ENCODE measurements at places on chromosomes 12 and 14. TPM values are rescaled to one million over a fixed set of nuclear protein-coding genes. Genes with fewer than 3 reads are reported as not detected.

Gene AMDHD1
- 0.47 TPM for total RNA-seq

Gene SERPINA9
- not detected for total RNA-seq

Gene PLA2G1B
- not detected for total RNA-seq

Gene HCAR3
- 1.1 TPM for total RNA-seq

Gene CMA1
- total RNA-seq = not detected

Gene FAM90A1
- 0.09 TPM for total RNA-seq

Gene MYH7
- not detected for total RNA-seq

Gene OR4E2
- not detected for total RNA-seq

Gene MAP3K9
- 9.2 TPM for total RNA-seq

Gene CLEC4D
- not detected for total RNA-seq

Gene HPD
- not detected for total RNA-seq

Gene USP44
- total RNA-seq = 0.25 TPM

Gene NANOG
- total RNA-seq = 0.32 TPM

Gene TMEM116
- 12.0 TPM for total RNA-seq

Gene MYF5
- not detected for total RNA-seq

Gene TBC1D30
- total RNA-seq = 2.8 TPM

Gene RNASE7
- 0.66 TPM for total RNA-seq

Gene BCL2L14
- total RNA-seq = not detected

Gene CEP170B
- 28.4 TPM for total RNA-seq

Gene MYF6
- 0.20 TPM for total RNA-seq

Gene PLEKHH1
- total RNA-seq = 21.4 TPM

Gene CCDC38
- 0.09 TPM for total RNA-seq

Gene SPX
- total RNA-seq = not detected

Gene TSPAN9
- total RNA-seq = 46.7 TPM

Gene KCNH3
- 2.5 TPM for total RNA-seq

Gene LALBA
- not detected for total RNA-seq

Gene CMKLR1
- 1.7 TPM for total RNA-seq

Gene CFAP251
- total RNA-seq = 6.9 TPM

Gene FOXN4
- not detected for total RNA-seq

Gene SLC8A3
- 0.22 TPM for total RNA-seq

Gene MORN3
- total RNA-seq = 0.99 TPM

Gene SLC25A47
- not detected for total RNA-seq

Gene SIX4
- 17.4 TPM for total RNA-seq

Gene PIWIL1
- not detected for total RNA-seq

Gene SLC6A13
- total RNA-seq = 0.97 TPM

Gene RESF1
- total RNA-seq = 61.9 TPM

Gene KRT3
- total RNA-seq = 0.75 TPM

Gene GLS2
- total RNA-seq = 2.9 TPM

Gene LMO3
- total RNA-seq = 0.53 TPM

Gene SOCS2
- total RNA-seq = 13.9 TPM

Gene SIX6
- total RNA-seq = not detected

Gene KRT72
- total RNA-seq = not detected

Gene PTPRB
- total RNA-seq = 1.7 TPM

Gene GLIPR1L1
- total RNA-seq = not detected

Gene NID2
- total RNA-seq = 120 TPM

Gene OAS2
- 0.22 TPM for total RNA-seq

Gene TXNRD1
- 74.7 TPM for total RNA-seq

Gene DAO
- not detected for total RNA-seq

All from mesothelial cell of epicardium (in vitro differentiated cells).